Activated CD4-positive, CD25-positive, alpha-beta regulatory T cell treated with anti-CD3 and anti-CD28 coated beads, Interleukin-2, amount 50 U/mL, for 24 hours (primary cell): ENCODE measurements at places on chromosomes 1 and 21.

GRCh38 chr1:210049616-210050015, 111.6 kb downstream of the SYT14 start:
- no peak for ATAC-seq

DNA sequence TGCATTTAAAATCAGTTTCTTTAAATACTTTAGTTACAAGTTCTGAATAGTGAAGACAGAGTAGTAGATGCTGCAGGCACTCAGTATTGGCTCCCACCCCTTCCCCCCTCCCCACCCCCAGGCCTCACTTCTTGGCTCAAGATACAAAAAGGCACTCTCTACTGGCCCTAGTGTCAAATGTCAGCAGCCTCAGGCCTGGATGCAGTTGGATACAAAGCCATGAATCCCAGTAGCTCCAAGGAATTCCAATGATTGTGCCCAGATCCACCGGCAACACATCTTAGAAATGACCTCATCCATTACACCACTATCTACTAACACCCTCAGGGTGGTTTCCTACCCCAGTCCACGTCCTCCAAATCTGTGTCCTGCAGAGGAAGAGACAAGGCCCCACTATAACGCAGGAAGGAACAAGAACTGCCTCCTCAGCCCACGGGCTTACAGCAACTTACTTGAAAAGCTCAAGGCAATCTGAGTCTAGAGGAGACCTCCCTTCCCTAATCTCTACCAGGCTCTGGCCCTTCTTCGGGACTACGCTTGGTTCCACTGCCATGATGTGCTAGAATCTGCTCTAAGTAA, 17.6 kb downstream of the ACADM start:
- no peak for ATAC-seq

DNA sequence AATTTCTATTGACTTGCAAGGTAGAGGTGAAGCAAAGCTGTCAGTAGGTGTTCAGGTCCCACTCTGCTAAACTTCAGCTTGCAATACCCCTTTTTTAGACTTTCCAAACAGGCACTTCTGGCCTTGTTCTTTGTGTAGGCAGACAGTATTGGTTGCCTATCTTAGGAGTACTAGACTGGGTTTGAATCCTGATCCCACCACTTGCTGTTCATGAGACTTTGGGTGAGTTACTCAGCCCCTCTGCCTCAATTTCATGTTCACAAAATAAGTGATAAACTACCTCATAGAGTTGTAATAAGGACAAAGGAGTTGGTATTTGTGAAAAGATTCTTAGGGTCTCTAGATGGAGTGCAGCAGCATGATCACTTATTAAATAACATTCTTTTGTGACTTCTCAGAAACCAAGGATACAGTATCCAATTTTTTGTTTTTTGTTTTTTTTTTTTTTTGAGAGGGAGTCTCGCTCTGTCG, 5.2 kb downstream of the RCC1 start:
- no peak for ATAC-seq

GRCh38 chr1:206796981-206797402, 24.7 kb upstream of the IL10 start:
- no peak for ATAC-seq

GRCh38 chr21:41458121-41458520, 32.1 kb downstream of the MX1 start:
- no peak for ATAC-seq
